ENCODE measurements at places on chromosomes 11 and 22.
A peak's percentile ranks its signal among the peaks of the same experiment; 100 is the strongest.

DNA sequence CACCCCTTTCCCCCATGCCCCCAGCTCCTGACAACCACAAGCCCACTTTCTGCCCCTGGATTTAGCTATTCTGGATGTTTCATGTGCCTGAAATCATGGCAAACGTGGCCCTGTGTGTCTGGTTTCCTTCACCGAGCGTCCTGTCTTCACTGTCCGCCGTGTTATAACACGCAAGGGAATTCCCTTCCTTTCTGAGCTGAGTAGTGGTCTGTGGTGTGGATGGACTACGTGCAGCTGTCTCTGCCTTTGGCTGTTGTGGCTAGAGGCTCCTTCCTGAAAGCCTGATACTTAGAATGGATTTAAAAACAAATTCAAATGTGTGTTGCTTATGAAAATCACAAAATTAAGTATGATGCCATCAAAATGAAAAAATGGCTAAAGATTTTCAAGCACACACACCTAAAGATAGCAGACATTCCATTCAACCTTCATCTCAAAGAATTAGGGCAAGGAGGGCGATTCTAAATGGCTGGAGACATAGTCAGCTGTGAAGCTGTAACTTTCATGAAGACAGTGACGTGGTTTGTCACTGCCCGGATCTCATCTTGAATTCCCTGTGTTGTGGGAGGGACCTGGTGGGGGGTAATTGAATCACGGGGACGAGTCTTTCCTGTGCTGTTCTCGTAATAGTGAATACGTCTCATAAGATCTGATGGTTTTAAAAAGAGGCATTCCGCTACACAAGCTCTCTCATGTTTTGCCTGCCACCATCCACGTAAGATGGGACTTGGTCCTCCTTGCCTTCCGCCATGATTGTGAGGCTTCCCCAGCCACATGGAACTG is 30.5 kb downstream of the KCNQ1 start:
- no peak for DNase-seq

DNA sequence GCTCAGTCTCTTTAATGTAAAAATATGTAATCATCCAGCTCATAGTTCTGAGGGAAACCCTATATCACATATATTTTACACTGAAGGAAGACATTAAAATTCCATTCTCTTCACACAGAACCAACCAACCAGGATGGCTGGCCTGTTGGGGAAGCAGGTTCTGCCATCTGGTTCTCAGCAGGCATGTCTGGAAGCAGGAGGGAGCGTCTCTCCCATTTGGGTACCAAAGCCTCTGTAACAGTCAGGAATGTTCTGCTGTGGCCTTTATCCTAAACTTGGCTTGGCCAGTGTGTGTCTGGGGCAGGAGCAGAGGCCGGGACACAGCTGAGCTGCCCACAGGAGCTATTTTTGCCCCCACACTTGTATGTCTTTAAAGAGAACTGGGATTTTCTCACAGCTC is 29.2 kb downstream of the SGSM3 start:
- DNase-seq = no peak

GRCh38 chr11:61958590-61958989 is 8.4 kb downstream of the BEST1 start:
- DNase-seq = no peak

DNA sequence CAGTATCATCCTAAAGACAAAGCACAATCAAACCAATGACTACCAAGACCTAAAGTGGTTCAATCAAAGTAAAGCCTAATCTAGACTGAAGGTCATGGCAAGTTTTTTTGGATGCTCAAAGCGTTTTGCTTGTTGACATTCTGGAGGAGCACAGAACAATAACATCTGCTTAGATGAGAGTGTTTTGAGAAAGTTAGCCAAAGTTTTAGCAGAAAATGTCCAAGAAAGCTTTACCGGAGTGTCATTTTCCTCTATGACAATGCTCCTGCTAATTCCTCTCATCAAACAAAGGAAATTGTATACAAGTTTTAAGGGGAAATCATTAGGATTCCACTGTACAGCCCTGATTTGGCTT is 256.9 kb upstream of the FAT3 start:
- peak; percentile 8 for DNase-seq

DNA sequence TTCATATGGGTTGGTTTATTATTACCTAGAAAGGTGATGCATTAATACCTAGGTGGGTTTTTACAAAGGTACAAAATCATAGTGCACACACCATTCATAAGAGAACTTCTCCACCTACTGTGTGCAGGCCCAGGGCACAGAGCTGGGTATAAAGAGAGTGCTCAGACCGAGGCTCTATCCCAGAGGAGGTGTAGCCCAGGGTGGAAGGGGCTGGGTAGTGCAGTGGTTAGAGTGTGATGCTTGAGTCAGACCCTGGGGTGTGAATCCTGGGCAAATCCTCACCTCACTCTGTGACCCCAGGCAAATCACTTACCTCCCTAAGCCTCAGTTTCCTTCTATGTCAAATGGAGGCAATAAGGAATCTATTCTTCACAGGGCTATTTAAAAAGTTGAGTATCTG is 32.2 kb downstream of the PARVG start:
- no peak for DNase-seq

- DNase-seq = no peak
Observed at GRCh38 chr11:70351646-70352045, 46.7 kb upstream of the CTTN start.

DNA sequence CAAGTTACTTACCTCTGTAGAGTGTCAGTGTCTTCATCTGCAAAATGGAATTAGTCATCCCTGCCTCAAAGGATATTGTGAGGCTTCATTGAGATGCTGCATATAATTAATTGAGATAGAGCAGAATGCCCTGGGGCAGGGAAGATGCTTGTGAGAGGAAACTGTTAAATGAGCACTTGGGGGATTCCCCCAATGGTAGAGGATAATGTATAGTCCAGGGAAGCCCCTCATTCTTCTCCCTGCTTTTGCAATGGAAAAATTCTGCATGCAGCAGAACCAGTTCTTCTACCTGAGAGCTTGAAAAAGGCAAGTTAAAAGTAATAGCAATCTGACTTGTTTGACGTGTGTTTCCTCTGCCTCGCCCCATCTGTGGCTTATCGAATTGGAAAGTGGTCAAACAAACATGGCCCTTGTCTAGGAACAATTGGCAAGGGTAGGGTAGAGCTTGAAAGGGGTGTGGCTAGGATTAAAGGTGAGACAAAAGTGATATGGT is 90.9 kb downstream of the NAV2 start:
- no peak for DNase-seq

DNA sequence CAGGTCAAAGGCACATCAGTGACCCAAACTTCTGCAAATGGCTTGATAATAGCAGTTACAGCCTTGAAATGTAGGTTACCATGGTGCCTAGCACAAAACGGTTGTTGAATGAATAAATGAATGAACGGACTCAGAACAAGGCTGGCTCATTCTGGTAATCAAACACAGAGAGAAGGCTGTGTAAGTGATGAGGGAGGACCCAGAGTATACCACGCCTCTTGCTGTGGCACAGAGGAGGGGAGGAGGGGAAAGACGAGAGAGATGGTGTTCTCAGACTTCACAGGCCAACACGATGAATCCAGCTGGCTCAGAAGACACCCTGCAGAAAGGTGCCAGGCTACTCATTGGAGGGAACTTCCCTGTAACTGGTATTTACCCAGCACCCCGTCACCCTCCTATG is 38.3 kb downstream of the PC start:
- DNase-seq = no peak

- DNase-seq = peak; percentile 24
Observed at GRCh38 chr11:133951327-133952198, 5.2 kb downstream of the IGSF9B start.

All from fibroblast of villous mesenchyme (primary cell).